IPS DF 6.9 (cell line): ENCODE measurements at places on chromosomes 16 and 17.

- H3K27me3 ChIP-seq = no peaks in the 10 kb centered on the region
- H3K4me1 ChIP-seq = peaks cover 1% of the 10 kb centered on the region; the same call in 1 of the 2 replicates
- no peak overlapping the region for H3K4me3 ChIP-seq
- H3K27ac ChIP-seq = no peak overlapping the region
- no peaks in the 10 kb centered on the region for H3K36me3 ChIP-seq
- DNase-seq = no peak
Measured at GRCh38 chr17:5680766-5681165, 96.5 kb upstream of the NLRP1 start.

DNA sequence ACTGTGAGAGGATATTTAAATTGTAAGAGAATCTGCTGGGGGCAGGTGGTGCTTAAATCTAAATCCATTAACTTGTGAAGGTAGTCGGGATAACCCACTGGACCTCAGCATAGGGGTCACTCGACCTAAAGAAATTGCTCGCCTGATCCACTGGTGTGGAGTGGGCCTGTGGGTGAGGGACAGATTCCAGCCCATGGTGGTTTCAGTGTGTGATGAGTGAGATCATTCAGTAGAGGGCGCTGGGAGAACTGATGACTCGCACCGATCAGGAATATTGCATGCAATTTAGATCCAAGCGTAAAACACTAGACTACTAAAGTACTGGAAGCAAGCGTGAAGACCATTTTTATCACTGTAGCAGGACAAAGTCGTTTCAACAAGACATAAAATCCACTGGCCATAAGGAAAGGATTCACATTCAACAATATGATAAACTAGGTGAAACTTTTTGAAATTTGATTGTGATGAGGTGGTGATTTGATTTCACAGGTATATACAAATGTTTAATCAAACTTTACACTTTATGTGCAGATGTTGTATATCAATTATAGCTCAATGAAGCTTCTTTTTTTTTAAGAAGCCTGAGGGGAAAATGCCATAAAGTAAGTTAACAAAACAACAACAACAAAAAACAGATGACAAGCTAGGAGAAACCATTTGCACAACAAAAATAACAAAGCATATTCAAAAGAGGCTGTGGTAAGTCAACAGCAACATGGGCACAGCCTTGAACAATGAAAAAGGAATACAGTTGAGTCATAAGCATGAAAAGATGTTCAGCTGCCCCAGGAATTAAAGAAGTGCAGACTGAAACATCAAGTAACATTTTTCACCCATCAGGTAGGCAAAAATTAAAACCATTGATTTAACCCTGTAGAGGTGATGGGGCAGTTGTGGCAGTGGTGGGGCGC is 7.5 kb upstream of the TMEM170A start:
- no peak overlapping the region for H3K27ac ChIP-seq
- no peaks in the 10 kb centered on the region for H3K27me3 ChIP-seq
- no peak for DNase-seq

- no peak overlapping the region for H3K4me3 ChIP-seq
- no peaks in the 10 kb centered on the region for H3K36me3 ChIP-seq
- H3K27me3 ChIP-seq = no peaks in the 10 kb centered on the region
- DNase-seq = no peak
Measured at GRCh38 chr17:28076144-28076543, 33.7 kb downstream of the NLK start.

GRCh38 chr16:84058664-84059063 is 16.1 kb upstream of the SLC38A8 start:
- no peak overlapping the region for H3K4me3 ChIP-seq
- DNase-seq = no peak
- H3K27me3 ChIP-seq = no peaks in the 10 kb centered on the region
- H3K4me1 ChIP-seq = no peaks in the 10 kb centered on the region

DNA sequence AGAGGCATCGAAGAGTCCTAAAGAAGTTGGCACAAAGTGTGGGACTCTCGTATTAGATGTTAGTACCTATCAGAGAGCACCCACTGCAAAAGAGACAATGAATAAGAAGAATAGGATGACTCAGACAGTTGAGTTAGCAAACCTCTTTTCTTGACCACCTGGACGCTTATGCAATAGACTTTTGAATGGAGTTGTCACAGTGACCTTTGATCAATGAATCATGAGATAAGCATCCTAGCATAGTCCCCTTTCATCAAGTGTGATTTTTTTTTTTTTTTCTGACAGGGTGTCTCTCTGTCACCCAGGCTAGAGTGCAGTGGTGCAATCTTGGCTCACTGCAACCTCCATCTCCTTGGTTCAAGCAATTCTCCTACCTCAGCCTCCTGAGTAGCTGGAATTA is 1417.9 kb upstream of the GOT2 start:
- H3K4me1 ChIP-seq = no peaks in the 10 kb centered on the region
- no peaks in the 10 kb centered on the region for H3K36me3 ChIP-seq
- no peaks in the 10 kb centered on the region for H3K27me3 ChIP-seq
- no peak overlapping the region for H3K27ac ChIP-seq
- no peak overlapping the region for H3K4me3 ChIP-seq

- H3K4me3 ChIP-seq = no peak overlapping the region
- no peak for DNase-seq
- H3K4me1 ChIP-seq = peaks cover 6% of the 10 kb centered on the region
- H3K36me3 ChIP-seq = no peaks in the 10 kb centered on the region; the same call in 1 of the 2 replicates
- no peak overlapping the region for H3K27ac ChIP-seq
Measured at GRCh38 chr17:79156463-79157095, 82.0 kb downstream of the ENGASE start.
